ENCODE measurements at places on chromosomes 3 and 15.

DNA sequence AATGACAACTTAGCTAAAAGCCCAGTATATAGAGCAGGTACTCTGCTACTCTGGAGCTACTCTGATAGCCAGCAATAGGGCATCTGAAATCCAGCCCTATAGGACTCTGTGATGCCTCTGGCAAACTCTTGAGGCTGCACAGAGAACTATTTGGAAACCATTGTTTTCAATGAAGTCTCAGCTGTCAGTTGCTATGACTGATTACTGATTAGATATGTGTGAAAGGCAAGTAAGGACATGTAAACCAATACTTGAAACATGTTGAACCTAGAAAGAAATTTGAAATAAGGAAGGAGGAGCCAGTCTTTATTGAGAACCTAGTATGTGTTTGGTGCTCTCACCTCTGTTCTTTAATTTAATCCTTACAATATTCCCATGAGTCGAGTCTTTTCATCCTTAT lies 40.2 kb upstream of the CRTC3 start:
- no peak overlapping the region for H3K27ac ChIP-seq
- DNase-seq = no peak
- no peaks in the 10 kb centered on the region for H3K27me3 ChIP-seq
- no peaks in the 10 kb centered on the region for H3K4me1 ChIP-seq
- no peak overlapping the region for H3K4me3 ChIP-seq

GRCh38 chr3:2452249-2452648 lies 353.6 kb downstream of the CNTN4 start:
- DNase-seq = no peak
- no peak overlapping the region for H3K27ac ChIP-seq
- H3K4me3 ChIP-seq = no peak overlapping the region
- no peaks in the 10 kb centered on the region for H3K36me3 ChIP-seq
- no peaks in the 10 kb centered on the region for H3K27me3 ChIP-seq
- H3K4me1 ChIP-seq = no peaks in the 10 kb centered on the region

GRCh38 chr3:150681057-150681456 lies 22.7 kb downstream of the ERICH6 start:
- H3K27me3 ChIP-seq = no peaks in the 10 kb centered on the region
- no peak overlapping the region for H3K4me3 ChIP-seq
- no peaks in the 10 kb centered on the region for H3K4me1 ChIP-seq
- H3K36me3 ChIP-seq = no peaks in the 10 kb centered on the region

GRCh38 chr15:90184119-90184785 lies 16.9 kb upstream of the SEMA4B start:
- H3K27ac ChIP-seq = no peak overlapping the region
- H3K27me3 ChIP-seq = no peaks in the 10 kb centered on the region
- DNase-seq = no peak
- H3K36me3 ChIP-seq = no peaks in the 10 kb centered on the region
- H3K4me1 ChIP-seq = peaks cover 4% of the 10 kb centered on the region

GRCh38 chr3:32359766-32360492 lies 31.7 kb upstream of the CMTM7 start:
- H3K27ac ChIP-seq = no peak overlapping the region
- no peaks in the 10 kb centered on the region for H3K27me3 ChIP-seq
- H3K36me3 ChIP-seq = no peaks in the 10 kb centered on the region
- H3K4me3 ChIP-seq = no peak overlapping the region

- H3K27me3 ChIP-seq = peaks cover 11% of the 10 kb centered on the region
- no peaks in the 10 kb centered on the region for H3K36me3 ChIP-seq
- no peak overlapping the region for H3K4me3 ChIP-seq
- no peak for DNase-seq
- no peak overlapping the region for H3K27ac ChIP-seq
These were observed 4.8 kb downstream of the PPP1R14D start for GRCh38 chr15:40823572-40824343.

GRCh38 chr15:62977952-62978811 lies 64.4 kb upstream of the TPM1 start:
- DNase-seq = no peak
- no peak overlapping the region for H3K27ac ChIP-seq
- H3K36me3 ChIP-seq = no peaks in the 10 kb centered on the region
- no peaks in the 10 kb centered on the region for H3K4me1 ChIP-seq

- H3K27me3 ChIP-seq = no peaks in the 10 kb centered on the region
- H3K27ac ChIP-seq = no peak overlapping the region
- peaks cover 28% of the 10 kb centered on the region for H3K36me3 ChIP-seq
- H3K4me1 ChIP-seq = no peaks in the 10 kb centered on the region
These were observed 11.6 kb downstream of the GORASP1 start for GRCh38 chr3:39095778-39096177.

DNA sequence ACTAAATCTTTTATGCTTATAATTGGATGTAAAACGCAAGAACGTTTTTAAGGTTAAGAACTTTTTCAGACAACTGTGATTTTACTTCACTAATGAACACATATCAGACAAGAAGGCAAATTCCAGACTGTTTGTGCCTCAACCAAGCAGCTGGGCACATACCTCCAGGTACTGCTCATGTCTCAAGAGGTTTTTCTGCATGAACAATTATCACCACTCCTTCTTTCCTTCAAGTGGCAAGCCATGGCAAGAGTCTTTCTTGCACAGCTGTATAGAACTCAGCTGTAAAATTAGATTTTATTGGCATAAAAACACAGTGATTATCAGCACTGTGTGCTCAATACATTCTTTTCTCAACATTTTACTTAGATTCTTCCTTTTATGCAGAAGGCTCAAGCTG lies 64.3 kb downstream of the FNDC3B start:
- no peaks in the 10 kb centered on the region for H3K27me3 ChIP-seq
- no peak overlapping the region for H3K4me3 ChIP-seq
- H3K4me1 ChIP-seq = peaks cover 4% of the 10 kb centered on the region
- H3K36me3 ChIP-seq = peaks cover 5% of the 10 kb centered on the region
- no peak for DNase-seq

DNA sequence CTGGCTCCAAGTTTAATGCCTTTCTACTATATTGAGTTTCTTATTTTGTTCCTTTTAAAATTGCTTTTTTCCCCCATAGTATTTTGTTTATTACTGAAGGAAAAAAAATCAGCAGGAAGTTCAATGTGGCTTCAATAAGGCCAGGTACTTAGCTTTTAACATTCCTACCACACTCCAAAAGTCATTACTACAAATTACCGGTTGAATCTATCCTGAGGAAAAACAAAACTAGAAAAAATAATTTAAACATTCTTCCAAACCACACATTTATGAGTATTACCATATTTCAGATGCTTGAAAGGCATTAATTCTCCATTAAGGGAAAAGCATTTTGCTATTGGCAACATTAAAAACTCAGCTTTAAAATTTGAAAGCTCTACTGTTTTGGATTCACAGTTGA lies 20.2 kb upstream of the TNFSF10 start:
- no peak for DNase-seq
- no peaks in the 10 kb centered on the region for H3K36me3 ChIP-seq
- H3K4me3 ChIP-seq = no peak overlapping the region

DNA sequence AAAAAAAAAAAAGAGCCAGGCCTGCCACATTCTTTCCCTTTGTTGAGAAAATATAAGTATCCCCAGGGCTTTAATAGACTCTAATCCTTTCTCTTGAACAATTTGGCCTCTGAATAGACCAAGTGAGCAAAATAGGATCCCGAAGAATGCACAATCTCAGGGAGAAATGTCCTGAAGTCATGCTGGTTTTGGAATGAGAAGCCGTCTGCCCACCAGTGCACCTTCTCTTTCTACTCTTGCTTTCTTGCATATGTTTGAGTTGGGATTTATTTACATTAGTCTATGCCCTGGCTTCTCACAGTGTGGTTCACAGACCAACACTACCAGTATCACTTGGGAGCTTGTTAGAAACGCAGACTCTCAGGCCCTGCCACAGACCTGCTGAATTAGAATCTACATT lies 153.0 kb downstream of the ZNF621 start:
- peaks cover 4% of the 10 kb centered on the region for H3K27me3 ChIP-seq
- no peak for DNase-seq
- H3K4me3 ChIP-seq = no peak overlapping the region
- no peaks in the 10 kb centered on the region for H3K4me1 ChIP-seq
- H3K36me3 ChIP-seq = no peaks in the 10 kb centered on the region

DNA sequence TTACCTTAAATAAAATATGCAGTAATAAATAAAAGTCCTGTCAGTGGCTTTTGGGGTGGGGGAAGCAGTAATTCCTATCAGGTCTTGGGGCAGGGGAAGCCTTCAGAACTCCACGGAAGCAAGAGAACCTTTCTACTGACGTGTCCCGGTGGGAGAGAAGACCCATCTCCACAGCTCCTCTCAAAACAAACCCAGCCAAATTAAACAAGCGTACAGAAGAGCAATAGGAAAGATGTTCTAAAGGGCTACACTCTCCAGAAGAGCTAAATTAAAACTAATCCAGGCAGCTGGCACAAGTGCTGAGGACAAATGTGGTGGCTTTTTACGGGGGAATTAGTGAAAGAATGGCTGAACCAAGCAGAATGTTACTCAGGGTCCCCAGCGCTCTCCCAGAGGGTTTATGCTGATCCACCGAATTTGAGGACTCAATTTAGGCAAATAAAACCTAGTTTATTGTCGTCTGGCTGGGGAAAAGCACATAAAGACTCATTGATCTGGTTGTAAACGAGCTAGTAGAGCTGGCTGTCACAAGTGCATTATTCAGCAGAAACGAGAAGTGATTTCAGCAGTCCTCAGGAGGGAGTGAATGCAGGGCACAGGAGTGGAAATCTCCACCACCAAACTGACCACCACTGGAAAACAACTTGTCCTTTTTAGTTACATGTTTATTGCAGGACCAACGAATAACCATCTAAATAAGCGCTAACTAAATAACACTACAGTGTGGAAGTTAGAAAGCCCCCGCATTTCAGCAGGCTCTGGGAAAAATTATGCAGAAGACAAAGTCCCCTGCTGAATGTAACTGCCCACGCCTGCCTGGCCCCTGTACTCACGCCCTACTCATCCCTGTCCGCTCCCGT lies 13.5 kb downstream of the BFSP2 start:
- H3K4me3 ChIP-seq = no peak overlapping the region
- H3K27ac ChIP-seq = no peak overlapping the region
- no peaks in the 10 kb centered on the region for H3K4me1 ChIP-seq
- H3K36me3 ChIP-seq = no peaks in the 10 kb centered on the region

DNA sequence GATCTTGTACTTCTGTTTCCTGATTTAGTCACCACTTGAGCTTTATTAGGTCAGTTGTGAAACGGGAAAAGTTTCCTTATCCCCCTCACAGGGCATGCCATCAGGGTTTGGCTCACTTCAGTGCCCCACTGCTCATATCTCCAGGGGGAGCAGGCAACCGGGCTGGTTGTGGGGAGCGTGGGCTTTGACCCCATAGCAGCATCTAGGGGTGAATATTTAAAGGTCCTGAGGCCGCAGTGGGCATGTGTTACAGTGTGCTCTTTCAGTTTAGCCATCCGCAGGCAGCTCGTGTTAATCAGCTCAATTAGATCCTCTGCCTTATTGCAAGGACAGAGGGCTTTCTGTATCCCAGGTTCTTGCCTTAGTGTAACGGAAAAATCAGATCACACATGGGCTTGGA lies 71.9 kb downstream of the MRPL46 start:
- no peak overlapping the region for H3K4me3 ChIP-seq
- no peak for DNase-seq
- H3K4me1 ChIP-seq = no peaks in the 10 kb centered on the region
- H3K27me3 ChIP-seq = no peaks in the 10 kb centered on the region
- no peak overlapping the region for H3K27ac ChIP-seq

- peaks cover 39% of the 10 kb centered on the region for H3K4me1 ChIP-seq
- no peak for DNase-seq
- no peaks in the 10 kb centered on the region for H3K27me3 ChIP-seq
These were observed 29.8 kb downstream of the LDHAL6B start for GRCh38 chr15:59236394-59236793.

GRCh38 chr3:8981296-8981695 lies 18.0 kb upstream of the RAD18 start:
- H3K4me3 ChIP-seq = no peak overlapping the region
- DNase-seq = no peak
- no peaks in the 10 kb centered on the region for H3K36me3 ChIP-seq
- no peaks in the 10 kb centered on the region for H3K4me1 ChIP-seq

GRCh38 chr3:156675830-156676767 lies 1.7 kb downstream of the TIPARP start:
- peaks cover 6% of the 10 kb centered on the region for H3K36me3 ChIP-seq
- peak; percentile 88 for DNase-seq
- peak overlapping the region; percentile 80 for H3K27ac ChIP-seq
- H3K27me3 ChIP-seq = no peaks in the 10 kb centered on the region

DNA sequence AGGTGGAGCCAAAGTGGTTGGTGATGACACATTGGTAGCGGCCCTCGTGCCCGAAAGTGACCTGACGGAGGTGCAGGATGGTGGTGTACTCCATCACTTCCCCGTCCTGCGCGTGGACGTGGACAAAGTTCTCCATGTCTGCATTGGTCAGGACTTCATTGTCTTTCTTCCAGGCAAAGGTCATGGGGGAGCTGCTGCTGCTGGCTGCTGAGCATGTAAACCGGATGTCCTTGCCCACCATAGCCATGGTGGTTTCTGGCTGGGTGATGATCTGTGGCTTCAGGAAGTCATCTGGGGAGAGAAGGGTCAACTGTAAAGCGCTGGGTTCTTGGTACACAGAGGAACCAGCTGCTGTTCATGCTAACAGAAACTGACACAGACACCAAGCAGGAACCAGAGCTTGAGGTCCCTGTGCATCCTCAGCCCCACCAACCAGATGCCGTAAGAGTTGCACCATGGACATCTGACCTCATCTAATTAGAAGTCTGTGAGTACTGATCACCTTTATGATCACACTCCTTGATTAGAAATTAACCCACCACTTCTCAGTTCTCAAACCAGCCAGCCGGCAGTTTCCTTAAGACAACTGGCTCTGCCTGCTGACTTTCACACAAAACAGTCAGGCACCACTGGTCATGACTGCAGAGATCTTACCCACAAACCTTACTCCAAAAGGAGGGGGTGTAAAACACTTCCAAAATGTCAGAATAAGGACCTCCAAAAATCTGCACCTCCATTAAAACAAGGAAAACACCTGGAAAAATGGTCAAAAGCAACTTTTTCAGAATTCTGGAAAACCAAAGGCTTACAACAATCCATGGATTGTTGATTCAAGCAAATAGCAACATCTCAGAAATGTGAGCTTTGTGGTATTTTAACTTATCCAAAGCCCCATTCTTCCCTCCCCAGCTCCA lies 114.6 kb downstream of the LRIG1 start:
- no peaks in the 10 kb centered on the region for H3K4me1 ChIP-seq
- DNase-seq = no peak
- peaks cover 12% of the 10 kb centered on the region for H3K36me3 ChIP-seq
- no peaks in the 10 kb centered on the region for H3K27me3 ChIP-seq
- H3K4me3 ChIP-seq = no peak overlapping the region

- DNase-seq = no peak
- H3K27me3 ChIP-seq = no peaks in the 10 kb centered on the region
These were observed 981 bp upstream of the SCAP start for GRCh38 chr3:47476644-47477199.

DNA sequence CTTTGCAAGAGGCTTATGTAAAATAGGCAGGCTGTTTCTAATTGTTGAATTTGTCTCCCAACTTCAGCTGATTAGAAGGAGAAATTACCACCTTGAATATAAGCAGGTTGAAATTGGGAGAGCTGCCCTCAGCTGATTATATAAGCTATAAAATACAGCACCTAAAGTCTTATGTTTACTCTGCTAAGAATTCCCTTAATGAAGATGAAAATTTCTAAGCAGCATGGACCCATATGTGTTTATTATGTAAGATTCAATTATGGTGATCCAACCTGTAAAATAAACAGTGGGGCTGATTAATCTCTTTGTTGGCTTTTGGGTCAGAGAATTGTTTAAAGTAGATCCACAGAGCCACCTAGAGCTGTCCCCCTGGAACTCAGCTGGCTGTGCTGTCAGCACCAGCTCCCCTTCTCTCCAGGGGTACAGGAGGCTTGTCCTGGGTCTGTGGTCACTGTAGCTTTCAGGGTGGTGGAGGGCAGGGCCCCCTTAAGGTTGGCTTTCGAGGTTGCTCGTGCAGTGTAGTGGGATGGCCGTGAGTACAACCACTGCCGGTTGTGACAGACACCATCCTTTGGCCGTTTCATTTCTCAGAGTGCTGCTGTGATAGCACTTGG lies 9.5 kb downstream of the SLCO3A1 start:
- H3K4me1 ChIP-seq = no peaks in the 10 kb centered on the region
- no peak overlapping the region for H3K4me3 ChIP-seq
- DNase-seq = no peak
- no peaks in the 10 kb centered on the region for H3K36me3 ChIP-seq
